ELF-1 (cell line): ENCODE measurements at places on chromosomes 11 and 22.

DNA sequence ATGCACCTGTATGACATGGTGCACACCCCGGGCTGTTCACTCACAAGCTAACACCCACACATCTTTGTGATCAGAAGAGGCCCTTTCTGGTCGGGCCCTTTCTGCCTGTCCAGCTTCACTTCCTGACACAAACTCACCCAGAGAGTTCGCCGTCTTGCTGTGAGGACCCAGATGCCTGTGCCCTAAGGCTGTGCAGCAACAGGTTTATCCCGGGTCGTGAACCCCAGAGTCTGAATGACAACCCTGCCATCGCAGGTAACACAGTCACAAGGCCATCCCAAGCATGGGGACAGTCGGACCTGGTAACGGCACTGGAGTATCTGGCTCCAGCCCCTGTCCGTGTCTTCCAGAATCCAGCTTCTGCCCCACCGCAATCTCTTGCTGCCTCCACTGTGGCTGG is 235.1 kb downstream of the BUD13 start:
- DNase-seq = no peak

DNA sequence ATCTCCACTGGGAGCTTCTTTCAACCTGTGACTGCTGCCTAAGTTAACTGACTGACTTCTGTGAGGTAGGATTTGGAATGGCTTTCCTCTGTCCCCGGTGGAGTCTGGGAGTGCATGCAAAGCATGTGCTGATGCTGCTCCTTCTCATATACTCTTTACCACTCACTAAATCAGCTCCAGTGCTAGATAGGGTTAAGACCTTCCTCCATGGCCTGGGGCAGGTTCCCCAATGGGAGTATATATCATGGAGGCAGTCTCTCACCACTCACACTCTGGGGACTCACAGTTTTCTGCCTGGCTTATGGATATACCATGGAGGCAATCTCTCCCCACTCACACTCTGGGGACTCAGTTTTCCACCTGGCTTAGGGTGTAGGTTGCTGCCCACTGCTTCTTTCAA is 10.1 kb upstream of the FANCF start:
- DNase-seq = no peak

- no peak for DNase-seq
These were observed 1282.9 kb downstream of the TBC1D22A start for GRCh38 chr22:48045369-48045768.

- DNase-seq = no peak
These were observed 4.7 kb downstream of the ZDHHC13 start for GRCh38 chr11:19121646-19122045.

- peak; percentile 66 for DNase-seq
These were observed 427.0 kb upstream of the DDI1 start for GRCh38 chr11:103609117-103610066.

DNA sequence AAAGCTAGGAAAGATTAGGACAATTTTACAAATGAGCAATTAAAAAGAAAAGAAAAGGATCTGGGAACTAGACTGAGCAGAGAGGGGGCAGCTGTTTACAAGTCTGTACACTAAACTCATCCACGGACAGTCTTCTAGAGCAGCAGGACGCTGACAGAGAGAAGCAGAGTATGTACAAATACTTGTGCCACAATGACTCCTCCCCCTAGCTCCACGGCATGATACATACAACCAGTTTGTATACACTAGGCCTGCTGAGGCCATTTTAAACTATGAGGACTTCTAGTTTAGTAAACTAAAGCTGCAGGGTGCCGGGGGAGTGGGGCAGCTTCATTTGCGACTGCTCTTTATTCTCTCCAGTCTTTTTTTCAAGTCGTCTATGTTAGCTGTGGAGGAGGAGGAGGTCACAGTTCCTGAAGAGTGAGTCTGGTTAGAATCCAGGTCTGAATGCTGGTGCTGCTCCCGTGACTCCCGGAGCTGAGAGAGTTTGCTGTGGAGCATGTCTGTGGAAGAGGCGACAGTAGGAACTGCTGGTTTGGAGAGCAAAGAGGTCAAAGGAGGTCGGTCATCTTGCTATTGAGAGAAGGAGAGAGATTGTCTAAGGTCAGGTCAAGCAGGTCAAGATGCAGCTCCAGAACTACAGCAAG is 24.8 kb downstream of the F2 start:
- DNase-seq = no peak

GRCh38 chr11:125128450-125128849 is 17.0 kb upstream of the TMEM218 start:
- DNase-seq = no peak

- DNase-seq = no peak
These were observed 232.9 kb upstream of the NCAM1 start for GRCh38 chr11:112728288-112728687.

- no peak for DNase-seq
These were observed 499.8 kb upstream of the CHORDC1 start for GRCh38 chr11:90722552-90723190.

GRCh38 chr22:46023558-46023981 is 46.6 kb upstream of the WNT7B start:
- DNase-seq = no peak

GRCh38 chr11:114129142-114129541 is 69.6 kb downstream of the ZBTB16 start:
- no peak for DNase-seq

- no peak for DNase-seq
These were observed 83.2 kb upstream of the GAL start for GRCh38 chr11:68601147-68601546.

GRCh38 chr11:120409655-120410054 is 73.4 kb downstream of the ARHGEF12 start:
- no peak for DNase-seq

DNA sequence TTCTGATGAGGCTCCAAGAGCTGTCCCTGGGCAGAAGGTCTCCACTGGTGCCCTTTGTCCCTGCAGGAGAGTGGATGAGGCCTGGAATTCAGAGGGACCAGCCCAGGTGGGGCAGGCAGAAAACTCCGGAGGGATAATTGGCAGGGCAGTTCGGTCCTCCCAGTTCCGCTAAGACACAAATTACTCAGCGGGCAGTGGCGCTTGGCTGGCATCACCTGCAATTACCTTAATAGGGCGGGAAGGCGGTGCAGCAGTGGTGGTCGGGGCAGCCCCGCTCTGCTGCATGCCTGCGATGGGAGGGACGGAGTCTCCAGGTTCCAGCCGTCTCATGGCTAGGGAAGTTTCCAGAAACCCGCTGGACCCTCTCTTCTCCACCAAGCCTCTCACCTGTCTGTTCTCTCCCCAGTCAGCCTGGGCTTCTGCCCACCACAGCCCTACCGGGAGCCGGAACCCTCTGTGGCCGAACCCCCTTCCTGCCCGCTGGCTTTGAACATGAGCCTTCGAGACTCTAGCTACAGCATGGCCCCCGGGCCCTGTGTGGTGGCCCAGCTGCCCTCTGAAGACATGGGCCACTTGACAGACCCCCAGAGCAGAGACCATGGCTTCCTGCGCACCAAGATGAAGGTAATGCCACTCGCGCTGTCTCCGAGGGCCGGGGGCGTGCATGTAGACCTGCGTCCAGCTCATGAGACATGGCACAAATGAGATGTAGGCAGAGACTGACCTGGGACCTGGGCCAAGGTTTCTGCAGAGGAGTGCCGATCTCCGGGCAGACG is 7.0 kb downstream of the OVOL1 start:
- DNase-seq = no peak

- DNase-seq = no peak
These were observed 101.0 kb downstream of the SNX19 start for GRCh38 chr11:130815097-130815802.

- DNase-seq = peak; percentile 33
These were observed 8.5 kb downstream of the SPON1 start for GRCh38 chr11:13970986-13971385.

DNA sequence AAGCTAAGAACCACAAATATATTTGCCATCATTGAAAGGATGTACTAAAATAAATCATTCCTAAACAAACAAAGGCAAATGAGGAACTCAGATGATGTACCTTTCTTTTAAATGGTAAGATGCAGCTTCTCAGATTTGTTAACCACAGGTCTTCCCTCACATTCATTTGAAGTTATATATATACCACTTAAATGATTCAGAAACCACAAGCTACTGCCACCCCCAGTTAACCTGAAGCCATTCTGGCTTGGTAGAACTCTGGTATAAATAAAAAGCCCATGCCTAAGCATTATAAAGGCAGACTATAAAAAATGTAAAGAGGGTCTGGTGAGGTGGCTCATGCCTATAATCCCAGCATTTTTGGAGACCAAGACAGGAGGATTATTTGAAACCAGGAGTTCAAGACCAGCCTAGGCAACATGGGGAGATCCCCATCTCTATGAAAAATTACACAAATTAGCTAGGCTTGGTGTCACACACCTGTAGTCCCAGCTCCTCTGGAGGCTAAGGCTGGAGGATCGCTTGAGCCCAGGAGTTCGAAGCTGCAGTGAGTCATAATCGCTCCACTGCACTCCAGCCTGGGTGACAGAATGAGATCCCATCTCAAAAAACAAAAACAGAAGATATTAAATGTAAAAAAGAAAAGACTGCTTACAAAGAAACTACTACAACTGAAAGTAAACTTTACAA is 1185.3 kb downstream of the JRKL start:
- no peak for DNase-seq

GRCh38 chr11:16853266-16853665 is 114.8 kb downstream of the C11orf58 start:
- DNase-seq = no peak

- DNase-seq = no peak
These were observed 174.1 kb downstream of the CSNK2A3 start for GRCh38 chr11:11178671-11179638.

- DNase-seq = no peak
These were observed 116.7 kb downstream of the NTM start for GRCh38 chr11:131486937-131487635.

DNA sequence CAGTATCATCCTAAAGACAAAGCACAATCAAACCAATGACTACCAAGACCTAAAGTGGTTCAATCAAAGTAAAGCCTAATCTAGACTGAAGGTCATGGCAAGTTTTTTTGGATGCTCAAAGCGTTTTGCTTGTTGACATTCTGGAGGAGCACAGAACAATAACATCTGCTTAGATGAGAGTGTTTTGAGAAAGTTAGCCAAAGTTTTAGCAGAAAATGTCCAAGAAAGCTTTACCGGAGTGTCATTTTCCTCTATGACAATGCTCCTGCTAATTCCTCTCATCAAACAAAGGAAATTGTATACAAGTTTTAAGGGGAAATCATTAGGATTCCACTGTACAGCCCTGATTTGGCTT is 256.9 kb upstream of the FAT3 start:
- no peak for DNase-seq
